ENCODE measurements at places on chromosomes 2 and 18.

DNA sequence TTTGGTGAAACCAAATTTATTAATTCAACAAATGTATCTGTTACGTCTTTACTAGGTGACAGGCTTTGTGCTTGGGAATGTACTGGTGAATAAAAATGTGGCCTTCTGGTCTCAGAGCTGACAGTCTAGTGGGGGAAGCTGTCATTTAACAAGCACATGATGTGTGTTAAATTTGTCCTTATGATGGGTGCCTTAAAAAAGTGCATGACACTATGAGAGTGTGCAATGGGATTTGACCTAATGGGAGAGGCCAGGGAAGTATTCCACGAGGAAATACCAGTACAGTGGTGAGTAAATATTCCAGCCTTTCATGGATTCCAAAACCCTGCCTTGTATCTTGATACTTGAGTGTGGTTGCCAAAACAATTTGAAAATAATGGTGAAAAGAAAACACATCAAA, 308.9 kb downstream of the PLCL1 start:
- DNase-seq, result no peak

- DNase-seq, result no peak
Measured at GRCh38 chr2:27804146-27804545, 32.6 kb downstream of the MRPL33 start.

DNA sequence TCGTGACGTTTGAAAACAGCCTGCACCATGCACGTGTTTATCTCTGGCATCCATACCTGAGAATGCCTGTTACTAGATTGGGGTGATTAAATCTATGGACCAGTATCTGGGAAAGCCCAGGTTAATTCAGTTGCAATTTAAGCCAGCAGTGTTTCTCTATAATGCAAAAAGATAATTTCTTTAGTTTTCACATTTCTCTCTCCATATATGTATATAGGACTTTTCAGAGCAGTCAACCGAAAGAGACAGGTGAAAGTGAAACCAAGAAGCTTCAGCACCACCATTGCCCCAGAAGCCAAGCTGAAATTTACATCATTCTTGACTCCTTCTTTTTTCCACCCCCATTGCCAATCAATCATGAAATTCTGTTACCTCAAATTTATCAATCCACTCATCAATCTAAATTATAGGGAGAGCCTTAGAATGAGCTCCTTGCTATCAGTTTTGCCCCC, 2.7 kb upstream of the LRP2 start:
- DNase-seq, result no peak

GRCh38 chr18:27713738-27714095, 463.2 kb downstream of the CDH2 start:
- no peak for DNase-seq

DNA sequence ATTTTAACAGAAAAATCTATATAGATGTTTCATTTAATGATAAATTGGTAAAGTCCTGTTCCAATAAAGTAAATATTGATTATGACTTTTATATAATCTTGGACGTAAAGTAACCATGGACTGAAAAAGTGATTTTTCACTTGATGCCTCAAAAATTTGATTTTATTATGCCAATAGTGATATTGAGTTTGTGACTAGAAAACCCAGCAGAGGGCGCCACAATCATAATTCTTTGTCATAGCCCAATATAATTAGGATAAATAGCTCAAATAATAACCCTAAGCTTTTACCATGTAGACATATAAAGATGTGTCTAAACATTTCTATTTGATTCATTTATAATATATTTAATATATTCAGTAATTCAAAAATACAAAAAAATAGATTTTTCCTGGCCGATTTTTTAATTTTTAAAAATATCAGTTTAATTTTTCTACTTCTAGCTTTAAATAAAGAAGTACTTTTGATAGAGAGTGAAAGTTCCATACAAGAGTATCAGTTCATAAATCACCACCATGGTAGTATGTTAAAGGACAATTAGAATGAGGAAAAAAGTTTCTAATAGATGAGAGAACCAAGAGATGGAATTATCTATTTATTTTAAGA, 30.7 kb downstream of the CAMKMT start:
- peak; percentile 41 for DNase-seq

- no peak for DNase-seq
Measured at GRCh38 chr2:60438131-60438530, 115.3 kb downstream of the BCL11A start.

DNA sequence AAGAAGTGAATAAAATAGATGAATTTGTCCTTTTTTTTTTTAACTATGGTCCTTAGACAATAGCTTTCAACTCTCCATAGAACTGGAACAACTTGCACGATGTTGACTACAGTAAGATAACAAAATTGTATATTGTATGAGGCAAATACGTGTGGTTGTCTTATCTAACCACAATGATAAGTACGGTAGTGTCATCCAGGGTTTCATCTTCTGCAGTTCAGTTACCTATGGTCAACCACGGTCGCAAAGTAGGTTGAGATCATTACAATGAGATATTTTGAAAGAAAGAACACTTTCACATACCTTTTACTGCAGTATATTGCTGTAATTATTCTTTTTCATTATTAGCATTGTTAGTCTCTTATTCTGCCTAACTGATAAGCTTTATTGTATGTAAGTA, 295.2 kb downstream of the PARD3B start:
- DNase-seq, result no peak

DNA sequence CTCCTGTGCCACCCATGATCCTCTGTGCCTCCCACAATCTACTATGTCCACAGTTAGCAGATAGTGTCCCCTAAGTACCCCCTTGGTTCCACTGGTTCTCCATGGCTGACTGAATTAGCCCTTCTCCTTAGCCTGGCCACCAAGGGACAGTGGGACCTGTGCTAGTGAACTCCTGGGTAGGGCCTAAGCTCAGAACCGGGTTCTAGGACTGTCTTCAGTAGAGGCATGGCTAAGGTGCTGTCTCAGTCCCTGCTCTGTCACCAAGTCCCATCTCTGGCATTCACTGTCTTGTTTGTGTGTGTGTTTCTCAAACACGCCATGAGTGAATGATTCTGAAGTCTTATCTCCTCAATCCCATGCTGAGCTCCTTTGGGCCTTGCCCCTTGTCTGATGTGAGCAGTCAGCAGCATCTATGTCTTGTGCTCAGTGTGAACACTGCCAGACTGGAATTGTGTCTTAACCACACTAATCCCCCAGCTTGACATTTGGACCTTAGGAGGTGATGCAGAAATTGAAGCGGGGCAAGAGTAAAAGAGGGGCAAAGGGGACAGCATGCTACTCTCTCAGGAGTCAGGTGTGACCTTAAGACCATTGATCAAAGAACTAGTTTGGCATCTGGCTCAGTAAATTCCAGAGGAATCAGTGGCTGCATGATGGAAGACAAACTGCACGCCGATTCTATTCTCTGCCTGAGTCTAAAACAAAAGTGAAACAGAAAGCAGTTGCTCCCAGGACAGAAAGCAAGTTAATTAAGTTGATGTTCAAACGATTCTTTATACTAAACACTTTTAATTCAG, 190.5 kb downstream of the ALPK2 start:
- DNase-seq, result no peak

GRCh38 chr18:13407484-13407883, 188.9 kb downstream of the LDLRAD4 start:
- DNase-seq, result no peak

DNA sequence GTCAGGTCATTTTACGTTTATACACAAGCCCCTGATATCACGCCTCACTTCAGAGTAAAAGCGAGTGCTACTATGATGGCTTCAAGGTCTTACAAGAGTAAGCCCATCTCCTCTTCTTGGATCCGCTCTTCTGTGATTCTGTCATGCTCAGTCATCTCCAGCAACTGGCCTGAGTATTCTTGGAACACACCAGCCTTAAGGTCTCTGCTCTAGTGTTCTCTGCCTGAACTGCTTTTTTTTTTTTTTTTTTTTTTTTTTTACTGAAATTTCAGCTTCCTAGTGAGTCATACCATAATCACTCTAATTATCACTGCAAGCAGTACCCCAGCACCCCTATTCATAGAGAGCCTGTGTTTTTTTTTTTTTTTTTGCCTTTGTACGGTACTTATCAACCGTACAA, 1228.9 kb downstream of the CNTNAP5 start:
- no peak for DNase-seq

GRCh38 chr2:108983061-108983460, 6.0 kb downstream of the EDAR start:
- no peak for DNase-seq

DNA sequence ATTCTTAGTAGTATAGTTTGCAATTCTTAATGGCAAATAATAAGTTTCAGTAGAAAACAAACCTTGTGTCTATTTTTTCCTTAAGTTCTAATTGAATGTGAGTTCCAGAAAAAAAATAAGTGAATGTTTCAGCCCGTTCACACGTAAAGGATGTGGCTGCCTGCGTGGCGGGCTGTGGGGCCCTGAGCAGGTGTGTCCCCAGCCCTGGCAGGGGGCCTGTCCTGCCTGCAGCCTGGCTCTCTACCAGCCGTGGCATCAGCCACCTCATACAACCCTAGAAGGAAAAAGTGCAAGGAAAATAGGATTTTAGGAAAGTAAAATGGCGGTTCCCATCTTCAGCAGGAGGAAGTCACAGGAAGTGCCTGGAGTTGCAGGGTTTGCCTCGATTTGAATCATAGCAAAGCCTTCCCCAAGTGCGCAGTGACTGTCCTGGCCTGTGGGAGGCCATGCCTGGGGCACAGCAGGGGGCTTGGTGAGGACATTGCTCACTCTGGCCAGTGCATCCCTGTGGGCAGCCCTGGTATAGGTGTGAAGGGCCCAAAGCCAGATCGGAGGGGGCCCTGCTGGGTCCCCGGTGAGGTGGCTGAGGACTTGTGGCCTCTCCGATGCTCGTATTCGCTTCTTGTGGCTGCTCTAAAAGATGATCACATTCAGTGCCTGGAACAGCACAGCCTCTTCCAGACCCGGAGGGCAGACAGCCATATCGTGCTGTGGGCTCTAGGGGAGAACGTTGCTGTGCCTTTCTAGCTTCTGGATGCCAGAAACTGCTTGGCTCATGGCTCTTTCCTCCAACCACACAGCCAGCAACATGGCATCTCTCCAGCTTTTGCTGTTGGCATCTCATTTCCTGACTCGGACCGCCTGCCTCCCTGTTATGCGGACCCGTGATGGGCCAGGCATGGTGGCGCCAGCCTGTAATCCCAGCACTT, 12.6 kb downstream of the DTYMK start:
- no peak for DNase-seq

- no peak for DNase-seq
Measured at GRCh38 chr2:51153236-51153635, 121.3 kb upstream of the NRXN1 start.

DNA sequence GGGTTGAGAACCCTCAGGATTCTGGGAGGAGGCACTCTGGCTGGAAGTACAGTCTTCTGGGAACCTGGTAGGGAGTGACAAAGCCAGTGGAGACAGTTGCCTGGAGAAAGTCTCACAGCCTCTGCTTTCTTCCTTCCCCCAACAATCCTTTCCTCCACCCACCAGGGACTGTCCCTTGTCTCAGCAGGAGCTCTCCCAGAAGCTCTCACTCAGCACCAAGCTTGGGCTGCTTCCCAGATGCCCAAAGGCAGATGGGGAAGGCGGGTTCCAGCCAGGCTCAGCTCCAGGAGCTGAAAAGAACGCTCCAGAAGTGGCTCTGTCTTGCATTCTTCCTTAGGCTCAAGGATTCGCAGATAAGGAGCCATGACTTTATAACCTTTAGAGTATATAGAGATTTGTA, 7.6 kb upstream of the NAGK start:
- DNase-seq, result no peak

- DNase-seq, result peak; percentile 25
Measured at GRCh38 chr18:33014060-33014796, 241.4 kb upstream of the KLHL14 start.

DNA sequence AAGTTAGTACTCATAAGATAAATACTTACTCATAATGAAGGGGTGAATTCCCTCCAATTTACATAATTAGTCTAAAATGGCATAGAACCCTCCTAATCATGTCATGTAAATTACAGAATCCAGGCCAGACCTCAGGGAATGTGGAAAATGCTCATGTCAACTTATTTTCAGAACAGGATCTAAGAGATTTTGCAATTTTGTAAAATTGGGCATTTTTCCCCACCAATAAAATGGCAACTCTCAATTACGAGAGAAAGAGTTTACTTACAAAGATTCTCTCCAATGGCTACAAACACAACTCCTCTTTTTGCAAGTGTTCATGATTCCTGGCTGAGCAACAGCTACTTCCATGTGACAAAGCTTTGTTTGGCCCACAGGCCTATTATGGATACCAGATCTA, 33.8 kb upstream of the SP5 start:
- no peak for DNase-seq

- DNase-seq, result no peak
Measured at GRCh38 chr2:36677386-36677785, 19.1 kb upstream of the VIT start.

- DNase-seq, result no peak
Measured at GRCh38 chr2:34899079-34899478, 1300.0 kb upstream of the FAM98A start.

GRCh38 chr2:26786207-26787028, 562 bp downstream of the CENPA start:
- DNase-seq, result peak; percentile 36

GRCh38 chr2:68767031-68767961, 32.7 kb downstream of the ARHGAP25 start:
- DNase-seq, result peak; percentile 29

DNA sequence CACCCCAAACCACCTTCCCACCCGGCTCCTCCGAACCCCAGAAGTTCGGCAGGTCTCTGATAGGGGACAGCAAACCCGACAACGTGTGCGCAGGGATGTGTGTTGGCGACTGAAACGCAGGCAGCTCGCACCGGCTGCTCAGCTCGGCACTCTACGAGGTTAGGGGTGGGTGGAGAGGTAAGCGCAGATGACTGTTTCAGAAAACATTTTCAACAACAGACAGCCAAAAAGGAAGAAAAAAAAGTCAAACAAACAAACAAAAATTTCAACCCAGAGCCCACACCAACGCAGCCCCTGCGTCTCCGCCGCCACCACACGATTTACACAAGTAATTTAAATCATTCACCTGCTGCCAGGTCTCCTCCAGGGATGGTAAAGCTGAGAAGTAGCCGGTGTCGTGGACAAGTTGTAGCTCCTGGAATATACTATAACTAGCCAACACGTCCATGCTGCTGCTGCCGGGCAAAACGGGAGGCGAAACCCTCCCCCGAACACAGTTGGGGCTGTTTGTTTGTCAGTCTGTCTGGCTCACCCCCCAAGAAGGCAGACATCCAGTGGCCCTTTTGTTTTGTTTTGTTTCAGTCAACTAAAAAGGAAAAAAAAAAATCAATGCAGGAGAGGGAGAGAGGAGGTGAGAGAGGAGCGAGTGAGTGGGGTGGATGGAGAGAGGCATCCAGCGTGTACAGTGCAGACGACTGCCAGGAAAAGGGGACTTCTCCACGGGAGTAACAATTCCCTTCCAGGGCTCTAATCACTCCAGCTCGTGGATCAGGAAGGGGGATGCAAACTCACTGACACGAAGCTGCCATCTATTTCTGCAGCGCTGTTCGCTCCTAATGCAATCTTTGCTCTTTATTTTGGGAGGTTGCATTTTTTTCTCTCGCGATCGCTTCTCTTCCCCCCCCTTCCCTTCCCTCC, at the start of gene KLF7:
TSS of gene KLF7 (minus strand) at position 828 of the 918 bp plus-strand sequence. CDS start at position 448, 380 bp downstream.
- DNase-seq, result peak; percentile 33

DNA sequence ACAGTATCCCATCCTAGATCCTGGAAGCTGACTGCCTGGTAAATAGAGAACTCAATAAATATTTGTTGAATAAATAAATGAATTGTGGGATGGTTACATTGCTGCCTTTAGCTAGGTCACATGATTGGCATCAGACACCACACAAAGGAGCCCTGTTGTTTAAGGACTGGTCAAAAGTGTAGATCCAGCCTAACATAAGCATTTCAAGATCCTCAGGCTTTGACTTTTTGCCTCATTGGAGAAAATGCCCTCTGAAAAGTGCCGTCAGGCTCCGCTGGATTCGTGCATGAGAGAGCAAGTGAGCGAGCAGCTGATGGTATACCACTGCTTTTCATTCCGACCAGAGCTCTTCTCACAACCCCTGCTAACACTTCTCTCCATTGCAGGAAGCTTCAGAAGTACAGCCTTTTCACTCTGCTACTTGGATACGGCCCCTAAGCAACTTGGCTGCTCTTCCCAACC, 1.3 kb upstream of the ZNF24 start:
- no peak for DNase-seq

Data from colonic mucosa (tissue), 4 donors.